T-helper 1 cell (primary cell): ENCODE measurements at places on chromosomes 16 and 17.

DNA sequence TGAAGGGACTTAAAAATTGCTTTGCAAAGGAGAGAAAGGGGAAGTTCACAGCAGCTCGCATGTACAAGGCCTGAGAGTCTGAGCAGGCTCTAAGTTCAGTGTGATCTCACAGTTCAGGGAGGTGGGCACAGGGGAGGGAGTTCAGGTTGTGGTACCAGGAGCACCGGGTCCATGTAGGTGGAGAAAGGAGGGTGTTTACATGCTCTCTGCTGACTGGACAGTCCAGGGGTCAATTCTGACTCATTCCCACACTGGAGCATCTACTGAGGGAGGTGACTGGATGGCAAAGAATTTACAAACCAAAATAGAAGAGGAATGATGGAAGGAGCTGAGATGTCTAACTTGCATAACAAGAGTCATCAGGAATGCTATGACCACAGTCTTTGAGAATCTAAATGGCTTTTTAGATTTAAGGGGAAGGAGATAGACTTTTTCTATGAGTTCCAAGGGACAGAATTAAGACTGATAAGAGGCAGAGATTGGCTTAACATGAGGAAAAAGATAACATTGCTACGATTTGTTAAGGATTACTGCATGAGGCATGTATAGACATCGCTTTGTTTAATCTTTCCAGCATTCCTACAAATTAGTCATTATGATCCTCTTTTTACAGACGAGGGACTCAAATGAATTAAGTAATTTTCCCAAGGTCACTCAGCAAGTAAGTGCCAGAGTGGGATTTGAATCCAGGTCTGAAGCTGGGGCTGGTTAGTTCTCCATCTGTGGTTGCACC is 29.9 kb downstream of the MIS12 start:
- no peak for DNase-seq

DNA sequence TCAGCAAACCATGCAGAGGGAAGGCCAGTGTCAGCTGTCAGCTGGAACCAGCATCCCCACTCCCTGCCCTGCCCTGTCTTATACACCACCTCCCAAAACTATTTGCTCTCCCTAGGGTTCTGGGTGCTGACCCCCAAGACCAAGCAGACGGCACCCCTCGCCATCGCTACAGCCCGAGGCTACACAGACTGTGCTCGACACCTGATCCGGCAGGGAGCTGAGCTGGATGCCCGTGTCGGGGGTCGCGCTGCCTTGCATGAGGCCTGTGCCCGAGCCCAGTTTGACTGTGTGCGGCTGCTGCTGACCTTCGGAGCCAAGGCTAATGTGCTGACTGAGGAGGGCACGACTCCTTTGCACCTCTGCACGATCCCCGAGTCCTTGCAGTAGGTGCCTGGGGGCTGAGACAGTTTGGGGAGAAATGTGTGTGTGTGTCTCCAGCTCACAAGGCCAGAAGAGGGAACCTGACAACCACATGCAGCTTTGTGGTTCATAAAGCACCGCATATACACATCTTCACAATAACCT is 1.5 kb downstream of the ASB16 start:
- DNase-seq: no peak

DNA sequence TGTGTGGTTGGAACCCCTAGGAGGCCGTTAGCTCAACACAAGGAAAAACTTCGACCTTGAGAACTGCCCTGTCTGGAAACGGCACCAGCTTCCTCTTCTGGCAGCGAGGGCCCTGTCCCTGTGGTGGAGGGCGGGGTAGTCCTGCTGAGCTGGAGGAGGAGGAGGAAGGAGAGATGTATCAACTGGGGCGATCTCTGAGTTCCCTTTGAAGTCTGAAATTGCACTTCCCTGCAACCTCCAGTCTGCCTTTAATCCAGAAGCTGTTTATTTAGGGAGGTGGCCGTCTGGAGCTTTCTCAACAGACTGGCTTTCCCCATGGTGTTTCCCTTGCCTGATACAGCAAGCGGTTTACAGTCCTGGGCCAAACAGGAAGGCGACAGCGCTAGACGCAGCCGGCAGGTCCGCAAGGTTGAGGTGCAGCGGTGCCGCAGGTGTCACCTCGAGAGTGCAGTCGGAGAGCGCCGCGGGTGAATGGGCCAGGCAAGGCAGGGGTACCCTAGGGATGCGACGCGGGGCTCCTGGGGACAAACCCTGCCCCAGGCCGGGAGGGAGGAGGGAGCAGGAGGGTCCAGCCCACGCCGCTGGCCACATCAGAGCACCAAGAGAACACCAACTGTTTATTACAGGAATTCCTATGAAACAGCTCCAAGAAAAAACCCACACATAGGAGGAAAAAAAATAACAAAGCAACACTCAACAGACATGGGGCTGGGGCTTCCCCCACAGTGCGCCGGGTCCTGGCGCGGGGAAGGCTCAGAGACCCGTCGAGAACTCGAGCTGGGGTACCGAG is 11.4 kb upstream of the MRPS23 start:
- DNase-seq: no peak

DNA sequence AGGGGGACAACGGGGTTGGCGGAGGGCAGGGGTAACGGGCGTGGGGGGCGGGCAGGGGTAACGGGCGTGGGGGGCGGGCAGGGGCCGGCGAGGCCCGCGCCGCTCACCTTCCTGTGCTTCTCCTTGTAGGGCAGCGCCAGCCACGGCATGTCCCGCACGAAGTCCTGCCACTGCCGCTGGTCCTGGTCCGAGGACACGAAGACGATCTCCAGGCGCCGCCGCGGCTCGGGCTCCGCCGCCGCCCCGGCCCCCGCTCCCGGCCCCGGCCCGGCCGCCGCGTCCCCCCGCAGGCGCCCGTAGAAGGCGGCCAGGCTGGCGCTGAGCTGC is 401 bp downstream of the NXN start:
- no peak for DNase-seq

DNA sequence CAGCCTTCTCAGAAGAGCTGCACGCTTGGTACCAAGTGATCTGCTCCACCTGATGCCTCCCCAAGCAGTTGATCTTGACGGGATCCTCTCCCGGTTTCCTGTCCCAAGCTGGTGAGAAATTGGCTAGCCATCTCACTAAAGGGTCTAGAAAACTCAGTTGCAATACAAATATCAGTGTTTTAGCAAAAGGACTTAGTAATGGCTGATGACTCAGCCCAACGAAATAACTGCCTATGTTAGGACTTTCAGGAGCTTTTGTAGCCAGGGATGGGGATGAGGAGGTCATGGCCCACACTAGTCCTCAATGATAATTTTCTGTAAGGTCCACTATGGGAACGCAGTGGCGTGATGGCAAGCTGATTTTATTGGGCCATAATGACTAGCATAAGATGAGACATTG is 23.3 kb upstream of the ENGASE start:
- no peak for DNase-seq

GRCh38 chr16:67068212-67068753 is 39.3 kb downstream of the CBFB start:
- DNase-seq: no peak

- DNase-seq: no peak
Measured at GRCh38 chr16:23134274-23134673, 15.0 kb downstream of the USP31 start.

- DNase-seq: no peak
Measured at GRCh38 chr16:31708348-31708747, 165.3 kb upstream of the ZNF267 start.

GRCh38 chr16:68194251-68194650 is 41.7 kb downstream of the ESRP2 start:
- DNase-seq: no peak

DNA sequence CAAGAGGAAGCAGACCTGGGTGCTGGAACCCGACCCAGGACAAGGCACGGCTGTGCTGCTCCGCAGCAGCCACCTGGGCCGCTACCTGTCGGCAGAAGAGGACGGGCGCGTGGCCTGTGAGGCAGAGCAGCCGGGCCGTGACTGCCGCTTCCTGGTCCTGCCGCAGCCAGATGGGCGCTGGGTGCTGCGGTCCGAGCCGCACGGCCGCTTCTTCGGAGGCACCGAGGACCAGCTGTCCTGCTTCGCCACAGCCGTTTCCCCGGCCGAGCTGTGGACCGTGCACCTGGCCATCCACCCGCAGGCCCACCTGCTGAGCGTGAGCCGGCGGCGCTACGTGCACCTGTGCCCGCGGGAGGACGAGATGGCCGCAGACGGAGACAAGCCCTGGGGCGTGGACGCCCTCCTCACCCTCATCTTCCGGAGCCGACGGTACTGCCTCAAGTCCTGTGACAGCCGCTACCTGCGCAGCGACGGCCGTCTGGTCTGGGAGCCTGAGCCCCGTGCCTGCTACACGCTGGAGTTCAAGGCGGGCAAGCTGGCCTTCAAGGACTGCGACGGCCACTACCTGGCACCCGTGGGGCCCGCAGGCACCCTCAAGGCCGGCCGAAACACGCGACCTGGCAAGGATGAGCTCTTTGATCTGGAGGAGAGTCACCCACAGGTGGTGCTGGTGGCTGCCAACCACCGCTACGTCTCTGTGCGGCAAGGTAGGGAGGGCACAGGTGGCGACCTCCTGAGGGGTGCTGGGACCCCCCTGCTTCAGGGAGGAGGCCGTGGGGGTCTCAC is 667 bp downstream of the FSCN2 start:
- no peak for DNase-seq

DNA sequence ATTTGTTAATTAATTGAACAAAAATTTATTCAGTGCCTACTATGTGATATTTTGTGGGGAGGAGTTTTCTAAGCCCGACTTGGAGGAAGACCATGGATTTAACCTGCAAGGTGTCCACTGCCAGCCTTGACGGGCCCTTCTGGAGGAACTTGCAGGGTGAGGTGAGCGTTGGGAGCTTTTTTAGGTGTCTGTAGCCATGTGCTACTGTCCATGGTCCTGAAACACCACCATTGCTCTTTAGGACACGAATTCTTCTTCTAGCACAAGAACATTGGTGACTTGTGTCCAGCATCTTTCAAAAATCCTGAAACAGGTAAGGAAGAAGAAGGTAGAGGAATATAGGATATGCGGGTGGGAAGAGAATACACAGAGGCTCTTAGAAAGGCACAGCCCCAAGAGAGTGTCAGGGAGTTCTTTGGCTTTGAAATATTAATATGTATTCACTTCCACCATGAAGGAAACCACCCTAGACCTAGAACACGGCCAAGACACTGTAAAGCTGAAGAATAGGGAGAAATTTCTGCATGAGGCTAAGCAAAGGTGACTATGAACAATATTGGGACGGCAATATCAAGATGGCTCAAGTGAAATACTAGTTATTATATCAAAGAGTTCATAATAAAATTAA is 27.9 kb upstream of the OR4D1 start:
- peak; percentile 35 for DNase-seq

DNA sequence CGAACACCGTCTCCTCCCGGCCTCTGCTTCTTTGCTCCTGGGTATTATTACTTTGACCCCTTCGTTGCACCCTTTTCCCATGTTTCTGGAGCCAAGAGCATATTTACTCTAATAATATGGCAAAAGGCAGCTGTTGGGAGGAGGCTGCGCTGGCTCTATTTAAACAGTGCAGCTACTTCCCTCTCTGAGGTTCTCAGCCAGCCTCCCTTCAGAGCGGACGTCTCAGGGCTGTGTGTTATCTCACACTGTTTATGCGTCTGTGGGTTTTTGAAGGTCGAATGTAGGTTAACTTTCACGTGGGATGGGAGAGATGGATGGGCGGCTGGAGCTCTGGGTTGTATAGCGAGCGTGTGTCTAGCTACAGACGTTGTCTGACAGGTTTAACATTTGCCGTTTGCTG is 45.3 kb downstream of the COX4I1 start:
- no peak for DNase-seq

DNA sequence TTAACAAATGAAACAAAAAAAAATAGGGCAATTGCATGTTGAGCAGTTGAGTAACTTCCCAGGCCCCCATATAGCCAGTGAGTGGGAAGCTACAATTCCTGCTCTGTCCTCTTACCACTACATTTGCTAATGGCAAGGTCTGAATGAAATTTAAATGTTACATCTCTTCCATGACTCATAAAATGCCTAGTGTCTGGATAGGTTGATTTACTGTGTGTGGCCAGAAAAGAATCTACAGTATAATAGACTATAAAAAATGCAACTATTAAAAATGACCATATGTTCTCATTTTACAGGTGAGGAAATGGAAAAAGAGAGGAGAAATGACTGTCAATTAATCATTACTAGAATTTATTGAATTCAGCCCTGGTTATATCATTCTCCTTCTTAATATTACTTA is 1199.3 kb downstream of the CDH11 start:
- no peak for DNase-seq

- no peak for DNase-seq
Measured at GRCh38 chr17:74430706-74431567, 951 bp upstream of the GPRC5C start.

DNA sequence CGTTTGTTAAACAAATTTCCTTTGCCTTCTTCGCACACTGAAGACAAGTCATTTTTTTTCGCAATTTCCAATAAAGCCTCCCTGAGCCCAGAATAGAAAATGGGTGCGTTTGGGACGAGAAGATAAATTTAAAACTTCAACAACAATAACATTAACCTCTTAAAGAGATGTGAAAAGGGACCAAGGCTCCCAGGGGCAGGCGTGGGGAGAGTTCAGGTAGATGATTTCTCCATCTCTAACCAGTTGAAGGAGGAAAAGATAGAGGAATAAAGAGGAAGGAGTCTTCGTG is 1.3 kb upstream of the HOXB4 start:
- DNase-seq: no peak

DNA sequence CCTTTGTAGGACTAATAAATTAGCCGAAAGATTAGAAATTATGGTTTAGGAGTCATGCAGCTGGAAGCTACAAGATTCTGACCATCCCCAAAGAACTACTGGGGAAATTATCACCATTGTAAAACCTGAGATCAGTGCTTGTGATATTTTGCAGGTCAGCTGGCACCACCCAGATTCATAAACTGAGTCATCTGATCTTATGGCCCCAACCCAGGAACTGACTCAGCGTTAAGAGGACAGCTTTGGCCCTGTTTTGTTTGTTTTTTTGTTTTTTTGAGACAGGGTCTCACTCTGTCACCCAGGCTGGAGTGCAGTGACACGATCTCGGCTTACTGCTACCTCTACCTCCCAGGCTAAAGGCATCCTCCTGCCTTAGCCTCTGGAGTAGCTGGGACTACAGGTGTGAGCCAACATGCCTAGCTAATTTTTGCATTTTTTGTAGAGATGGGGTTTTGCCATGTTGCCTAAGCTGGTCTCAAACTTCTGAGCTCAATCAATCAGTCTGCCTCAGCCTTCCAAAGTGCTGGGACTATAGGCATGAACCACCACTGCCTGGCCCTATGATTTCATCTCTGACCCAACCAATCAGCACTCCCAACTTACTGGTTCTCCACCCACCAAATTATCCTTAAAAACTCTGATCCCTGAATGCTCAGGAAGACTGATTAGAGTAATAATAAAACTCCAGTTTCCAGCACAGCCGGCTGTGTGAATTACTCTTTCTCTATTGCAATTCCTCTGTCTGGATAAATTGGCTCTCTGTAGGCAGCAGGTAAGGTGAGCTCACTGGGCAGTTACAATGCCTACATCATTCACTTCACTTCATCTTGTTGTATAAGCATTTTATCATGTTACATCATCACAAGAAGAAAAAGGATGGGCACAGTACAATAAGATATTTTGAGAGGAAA is 79.4 kb upstream of the KSR1 start:
- DNase-seq: no peak

GRCh38 chr16:29991571-29991904 is 3.9 kb downstream of the HIRIP3 start:
- no peak for DNase-seq
